ENCODE measurements at places on chromosomes 2 and 18. TPM values are rescaled to one million over a fixed set of nuclear protein-coding genes. Genes with fewer than 3 reads are reported as not detected.

The PSD4 gene
- 0.64 TPM for total RNA-seq

The TEX51 gene
- total RNA-seq = not detected

The ABCB11 gene
- not detected for total RNA-seq

The REL gene
- 7.5 TPM for total RNA-seq

Data from NCI-H460 (cell line).